ENCODE measurements at places on chromosomes 4 and X.
A peak's percentile ranks its signal among the peaks of the same experiment; 100 is the strongest.

- DNase-seq: no peak
Measured at GRCh38 chrX:66872771-66873170, 233.9 kb upstream of the EDA2R start.

- no peak for DNase-seq
Measured at GRCh38 chrX:10798041-10798440, 177.7 kb upstream of the MID1 start.

GRCh38 chr4:71772592-71772991 lies 11.3 kb downstream of the GC start:
- peak; percentile 11 for DNase-seq

GRCh38 chrX:19990151-19990555 lies 708 bp downstream of the BCLAF3 start:
- no peak for DNase-seq

- peak; percentile 11 for DNase-seq
Measured at GRCh38 chrX:19670321-19670750, 155.0 kb upstream of the MAP3K15 start.

GRCh38 chr4:75434105-75434504 lies 80.1 kb downstream of the RCHY1 start:
- no peak for DNase-seq

GRCh38 chrX:102846544-102847236 lies 90.4 kb upstream of the RAB40AL start:
- no peak for DNase-seq

DNA sequence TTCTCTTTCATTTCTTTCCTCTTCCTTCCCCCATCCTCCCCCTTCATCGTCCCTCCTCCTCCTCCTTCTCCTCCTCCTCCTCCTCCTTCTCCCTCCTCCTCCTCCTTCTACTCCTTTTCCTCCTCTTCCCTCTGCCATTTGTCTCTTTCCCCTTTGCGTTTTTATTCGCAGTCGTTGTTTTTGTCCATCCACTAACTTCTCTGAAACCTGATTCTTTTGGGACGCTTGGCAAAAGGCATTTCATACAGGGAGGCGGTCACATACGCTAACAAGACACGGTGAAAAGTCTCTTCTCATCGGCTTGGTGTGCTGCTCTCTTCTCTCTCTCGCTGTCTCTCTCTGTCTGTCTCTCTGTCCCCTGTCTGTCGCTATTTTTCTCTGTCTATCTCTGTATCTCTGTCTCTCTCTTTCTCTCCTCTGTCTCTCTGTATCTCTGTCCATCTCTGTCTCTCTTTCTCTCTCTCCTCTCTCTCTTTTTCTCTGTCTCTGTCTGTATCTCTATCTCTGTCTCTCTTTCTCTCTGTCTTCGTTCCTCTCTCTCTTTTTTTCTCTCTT lies 5.4 kb upstream of the SHOX start:
- DNase-seq: no peak

GRCh38 chrX:108064001-108064400 lies 19.1 kb downstream of the VSIG1 start:
- no peak for DNase-seq

GRCh38 chr4:56410247-56411062 lies 23.2 kb upstream of the AASDH start:
- DNase-seq: peak; percentile 97

All from LNCaP clone FGC (cell line).